ENCODE measurements at places on chromosomes 6 and 20.

- no peak for DNase-seq
Measured at GRCh38 chr20:22223236-22223635, 361.1 kb downstream of the FOXA2 start.

DNA sequence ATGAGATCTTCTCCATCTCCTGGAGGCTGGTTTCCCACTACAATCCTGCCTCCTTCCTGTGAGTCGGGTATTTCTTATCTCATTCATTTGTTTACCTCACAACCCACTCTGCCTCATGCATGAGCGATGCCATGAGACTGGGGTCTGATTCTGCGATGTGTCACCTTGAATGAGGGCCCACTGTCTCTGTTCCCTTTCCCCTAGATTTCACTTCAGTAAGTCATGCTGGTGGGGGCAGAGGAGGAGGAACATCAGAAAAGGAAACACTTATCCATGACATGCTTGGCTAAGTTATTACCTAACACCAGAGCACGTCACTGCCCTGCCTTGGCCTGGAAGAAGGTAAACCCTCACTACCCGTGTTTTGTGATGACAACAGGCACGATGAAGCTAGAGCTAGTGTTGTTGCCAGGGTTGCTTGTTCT lies 337.4 kb upstream of the PRDM1 start:
- DNase-seq = no peak

DNA sequence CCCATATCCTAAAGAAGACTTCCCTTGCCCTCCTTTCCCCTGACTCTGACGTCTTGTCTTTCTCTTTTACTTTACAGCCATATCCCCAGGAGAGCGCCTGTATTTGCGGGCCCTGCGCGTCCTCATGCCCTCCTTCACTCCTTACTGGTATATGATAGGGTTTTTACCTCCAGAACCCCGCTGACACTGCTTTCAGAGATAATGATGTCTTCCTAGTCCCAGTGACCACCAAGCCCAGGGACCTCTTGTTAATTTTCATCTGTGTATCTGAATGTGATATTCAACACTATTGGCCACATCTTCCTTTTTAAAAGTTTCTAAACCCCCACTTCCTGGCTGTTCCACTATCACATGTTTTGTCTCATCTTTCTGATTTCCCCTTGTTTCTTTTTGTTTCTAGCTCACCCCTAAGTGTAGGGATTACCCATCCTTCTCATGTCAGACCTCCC lies 102.0 kb downstream of the HIVEP1 start:
- no peak for DNase-seq

DNA sequence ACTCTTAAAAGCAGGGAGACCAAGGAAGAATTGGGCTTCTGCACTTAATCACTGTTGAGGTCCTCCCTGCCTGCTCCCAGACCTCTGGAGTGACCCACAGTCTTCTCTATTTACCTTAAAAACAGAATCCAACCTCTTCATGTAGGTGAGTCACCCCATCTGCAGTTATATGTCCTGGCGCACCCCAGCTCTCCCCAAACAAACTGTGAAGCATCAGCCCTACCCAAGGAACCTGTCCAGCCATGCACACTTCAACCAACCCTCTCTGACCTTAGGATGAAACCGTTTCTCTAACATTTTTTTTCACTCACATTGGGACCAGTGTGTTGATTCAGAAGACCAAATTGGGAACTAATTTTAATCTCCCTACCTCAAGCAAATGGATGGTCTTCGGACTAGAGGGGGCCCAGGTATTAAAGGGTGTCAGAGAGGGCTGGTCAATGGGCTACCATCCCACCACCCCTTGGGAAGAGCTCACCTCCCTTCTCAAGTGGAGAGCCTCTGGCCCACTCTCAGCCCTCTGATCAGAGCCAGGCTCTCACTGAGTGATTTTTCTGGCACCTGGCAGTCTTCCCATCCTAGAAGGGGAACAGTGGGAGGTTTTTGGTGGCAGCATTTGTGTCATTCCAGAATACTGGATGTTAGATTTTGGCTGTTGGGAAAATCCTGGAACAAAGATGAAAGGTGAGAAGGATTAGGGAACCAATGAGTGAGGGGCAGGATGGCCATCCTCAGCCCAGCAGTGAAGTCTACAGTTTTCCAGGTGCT lies 203.6 kb downstream of the LRFN2 start:
- no peak for DNase-seq

DNA sequence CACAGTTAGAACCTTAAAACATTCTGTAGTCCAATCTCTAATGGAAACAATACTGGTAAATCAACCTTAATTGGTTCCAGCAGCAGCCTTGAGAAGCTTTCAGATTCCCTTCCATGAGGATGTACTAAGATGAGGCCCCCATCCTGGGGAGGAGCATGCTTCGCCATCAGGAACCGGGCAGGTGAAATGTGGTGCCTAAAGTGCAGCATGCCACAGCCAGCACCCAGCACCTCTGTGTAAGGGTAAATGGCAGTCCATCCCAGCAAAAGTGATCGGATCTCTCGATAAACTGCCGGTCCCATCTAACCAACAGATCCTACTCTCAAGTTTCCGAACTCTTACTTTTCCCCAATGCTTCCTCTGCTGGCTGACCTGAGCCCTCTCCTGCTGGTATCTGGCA lies 166.3 kb upstream of the PDE10A start:
- no peak for DNase-seq

DNA sequence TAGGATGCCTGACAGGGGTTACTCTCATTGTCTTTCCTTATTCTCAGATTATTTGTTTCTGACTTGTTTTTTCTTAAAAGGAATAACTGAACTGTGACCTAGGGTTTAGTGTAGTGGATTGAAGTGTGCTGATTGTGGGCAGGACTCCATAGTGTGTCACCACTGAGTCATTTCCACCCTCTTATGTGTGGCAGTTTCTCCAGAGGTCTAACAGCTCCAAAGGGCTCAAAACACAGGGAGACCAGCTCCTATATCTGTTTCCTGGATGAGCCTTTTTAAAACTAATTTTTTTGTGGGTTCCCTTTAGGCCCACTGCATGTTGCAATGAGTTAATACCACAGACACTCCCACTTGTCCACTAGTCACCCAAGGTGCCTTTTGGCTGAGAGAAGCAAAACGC lies 951.1 kb upstream of the ADGRB3 start:
- no peak for DNase-seq

GRCh38 chr20:37567331-37567665 lies 39.6 kb upstream of the BLCAP start:
- DNase-seq = no peak

- no peak for DNase-seq
Measured at GRCh38 chr20:48585061-48585870, 242.5 kb downstream of the PREX1 start.

- no peak for DNase-seq
Measured at GRCh38 chr6:64238071-64238470, 602.5 kb downstream of the PHF3 start.

- peak; percentile 2 for DNase-seq
Measured at GRCh38 chr6:113632220-113632864, 224.8 kb upstream of the MARCKS start.

- peak; percentile 28 for DNase-seq
Measured at GRCh38 chr20:24784607-24785006, 164.5 kb upstream of the CST7 start.

DNA sequence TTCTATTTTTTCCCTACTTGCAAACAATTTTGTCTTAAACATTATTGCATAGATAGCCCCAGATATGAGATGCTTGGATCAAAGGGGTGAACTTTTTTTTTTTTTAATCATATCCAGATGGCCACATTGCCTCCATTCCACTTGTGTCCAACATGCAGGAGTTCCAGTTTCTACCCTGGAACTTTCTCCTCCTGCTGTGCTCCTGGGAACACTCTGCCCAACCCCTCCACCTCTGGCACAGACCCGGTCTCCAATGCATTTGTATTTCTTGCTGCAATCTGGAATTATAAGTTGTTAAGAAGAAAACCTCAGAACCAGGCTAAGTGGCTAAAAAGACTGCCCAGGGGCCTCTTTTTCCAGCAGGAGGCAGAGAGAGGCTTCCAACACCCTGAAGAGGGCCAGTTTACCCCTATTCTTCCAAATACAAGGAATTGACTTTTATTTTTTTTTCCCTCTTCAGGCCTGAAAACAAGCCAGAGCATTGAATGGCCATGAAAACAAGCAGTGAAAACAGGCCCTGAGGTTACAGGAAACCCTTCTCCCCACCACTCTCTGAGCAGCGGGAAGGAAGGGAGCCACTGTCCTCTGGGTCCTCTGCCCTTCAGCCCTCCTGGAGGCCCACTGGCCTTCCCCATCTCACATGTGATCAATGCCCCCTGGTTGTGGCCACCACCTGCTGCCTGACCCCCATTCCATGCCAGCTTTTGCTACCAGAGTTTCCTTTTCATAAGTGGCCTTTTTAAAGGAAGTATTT lies 44.3 kb downstream of the PDYN start:
- no peak for DNase-seq

DNA sequence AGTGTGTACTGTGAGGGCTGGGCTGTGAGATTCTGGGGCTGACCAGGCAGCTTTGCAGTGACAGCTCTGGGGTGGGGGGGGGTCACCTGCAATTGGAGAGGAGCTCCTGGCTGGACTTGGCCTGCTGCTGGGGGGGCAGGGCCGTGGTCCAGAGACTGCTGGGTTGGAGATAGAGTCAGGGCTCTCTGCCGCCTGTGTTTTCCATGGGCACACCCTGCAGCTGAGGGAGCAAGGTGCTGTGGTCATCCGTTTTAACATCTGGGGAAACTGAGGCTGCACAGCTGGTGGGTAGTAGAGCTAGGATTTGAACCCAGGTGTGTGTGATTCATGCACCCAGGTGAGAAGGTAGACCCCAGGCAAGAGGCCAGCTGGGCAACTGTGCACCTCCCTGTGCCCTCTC lies 7.3 kb downstream of the DLGAP4 start:
- DNase-seq = no peak

DNA sequence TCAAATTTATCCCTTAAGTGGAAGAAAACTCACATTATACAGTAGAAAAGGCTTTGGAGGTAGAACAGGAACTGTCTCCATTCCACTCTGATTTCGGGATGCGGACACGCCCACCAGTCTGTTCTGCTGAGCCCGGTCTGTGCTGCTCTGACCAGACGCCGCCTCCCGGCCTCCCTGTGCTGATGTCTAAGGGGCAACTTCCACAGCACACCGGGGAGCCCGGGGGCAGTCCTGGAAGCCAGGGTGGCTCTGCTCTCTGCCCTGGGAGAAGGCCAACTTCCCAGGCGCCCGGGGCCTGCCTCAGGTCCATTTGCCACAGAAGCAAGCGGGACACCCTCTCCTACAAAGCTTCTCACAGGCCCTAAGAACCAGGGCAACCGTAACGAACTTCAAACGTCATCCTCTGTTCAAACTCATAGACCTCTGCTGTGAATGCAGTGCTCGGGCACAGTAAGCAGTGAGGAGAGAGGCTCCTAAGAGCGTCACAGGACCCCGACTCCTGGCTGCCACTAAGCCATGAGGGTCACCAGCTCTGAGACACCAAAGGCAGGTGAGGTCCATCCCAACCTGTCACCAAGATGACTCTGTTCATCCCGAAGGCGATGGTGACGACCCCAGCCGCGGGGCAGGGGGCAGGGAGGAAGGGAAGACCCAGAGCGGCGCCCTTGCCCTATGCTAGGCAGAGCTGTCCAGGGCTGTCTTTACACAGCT lies 5.6 kb downstream of the TAF4 start:
- DNase-seq = no peak

- DNase-seq = no peak
Measured at GRCh38 chr20:9590189-9590588, 75.8 kb downstream of the LAMP5 start.

GRCh38 chr6:108364470-108364869 lies 69.6 kb downstream of the AFG1L start:
- DNase-seq = no peak

GRCh38 chr6:31559958-31560696 lies 12.0 kb upstream of the LTA start:
- peak; percentile 77 for DNase-seq

All from hematopoietic multipotent progenitor cell (in vitro differentiated cells).